CD4-positive, alpha-beta T cell treated with Interleukin-1 beta for 1 hour (primary cell): ENCODE measurements at places on chromosomes 13 and 19.
A peak's percentile ranks its signal among the peaks of the same experiment; 100 is the strongest.

GRCh38 chr13:95607366-95607765 lies 37.1 kb downstream of the DZIP1 start:
- DNase-seq = no peak

DNA sequence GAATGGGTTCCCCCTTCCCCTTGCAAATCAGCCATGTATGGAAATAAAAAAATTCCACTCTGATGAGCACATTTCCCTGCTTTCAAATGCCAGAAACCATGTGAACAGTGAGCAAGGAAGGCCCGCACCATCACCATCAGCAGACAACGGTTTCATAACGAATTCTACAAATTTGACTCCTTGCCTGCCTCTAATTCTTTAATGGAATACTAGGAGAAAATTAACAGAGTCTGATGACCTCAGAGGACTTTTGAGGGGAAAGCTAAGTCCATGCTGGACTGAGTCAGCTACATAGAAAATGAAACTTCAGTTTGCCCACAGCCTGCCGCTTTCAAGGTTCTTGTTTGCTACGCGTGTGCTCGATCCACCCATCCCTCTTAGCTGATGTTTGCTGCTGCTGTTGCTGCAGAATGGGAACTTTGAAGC lies 46.7 kb upstream of the KL start:
- DNase-seq = no peak

DNA sequence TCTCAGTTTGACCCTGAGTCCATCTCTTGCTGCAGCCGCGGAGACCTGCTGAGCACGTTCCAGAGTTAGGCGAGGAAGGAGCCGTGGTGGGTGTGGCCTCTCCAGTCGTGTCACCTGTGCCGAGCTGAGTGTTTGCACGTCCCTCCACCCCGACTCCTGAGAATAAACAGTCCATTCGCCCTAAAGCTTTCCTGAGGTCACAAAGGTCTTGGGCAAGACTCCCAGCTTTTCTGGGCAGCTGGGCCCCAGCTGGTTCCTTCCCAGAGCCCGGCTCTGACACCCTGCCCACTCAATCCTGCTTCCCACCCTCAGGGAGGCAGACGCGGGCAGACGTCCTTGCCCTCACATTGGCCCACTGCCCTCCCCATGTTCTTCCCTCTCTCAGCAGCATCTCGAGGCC lies 142.2 kb downstream of the KCTD15 start:
- DNase-seq = no peak

DNA sequence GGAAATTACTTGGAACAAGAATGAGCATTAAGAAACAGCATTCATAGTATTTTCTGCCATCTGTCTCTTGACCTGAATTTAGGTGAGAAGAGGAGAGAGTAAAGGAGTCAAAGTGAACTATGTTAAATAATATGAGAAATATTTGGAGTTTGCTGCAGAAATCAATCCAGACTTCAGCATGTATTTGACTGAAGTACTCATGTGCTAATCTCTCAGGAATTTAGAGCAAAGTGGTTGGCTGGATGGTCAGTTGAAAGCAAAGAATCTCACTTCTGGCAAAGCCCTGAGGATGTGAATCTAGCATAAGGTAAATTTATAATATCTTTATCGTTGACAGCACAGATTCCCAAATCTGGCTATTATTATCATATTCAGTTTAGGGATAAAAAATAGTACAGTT lies 394.3 kb downstream of the PCDH17 start:
- no peak for DNase-seq

- DNase-seq = no peak
Measured at GRCh38 chr19:48544856-48545750, 6.9 kb upstream of the SULT2B1 start.

DNA sequence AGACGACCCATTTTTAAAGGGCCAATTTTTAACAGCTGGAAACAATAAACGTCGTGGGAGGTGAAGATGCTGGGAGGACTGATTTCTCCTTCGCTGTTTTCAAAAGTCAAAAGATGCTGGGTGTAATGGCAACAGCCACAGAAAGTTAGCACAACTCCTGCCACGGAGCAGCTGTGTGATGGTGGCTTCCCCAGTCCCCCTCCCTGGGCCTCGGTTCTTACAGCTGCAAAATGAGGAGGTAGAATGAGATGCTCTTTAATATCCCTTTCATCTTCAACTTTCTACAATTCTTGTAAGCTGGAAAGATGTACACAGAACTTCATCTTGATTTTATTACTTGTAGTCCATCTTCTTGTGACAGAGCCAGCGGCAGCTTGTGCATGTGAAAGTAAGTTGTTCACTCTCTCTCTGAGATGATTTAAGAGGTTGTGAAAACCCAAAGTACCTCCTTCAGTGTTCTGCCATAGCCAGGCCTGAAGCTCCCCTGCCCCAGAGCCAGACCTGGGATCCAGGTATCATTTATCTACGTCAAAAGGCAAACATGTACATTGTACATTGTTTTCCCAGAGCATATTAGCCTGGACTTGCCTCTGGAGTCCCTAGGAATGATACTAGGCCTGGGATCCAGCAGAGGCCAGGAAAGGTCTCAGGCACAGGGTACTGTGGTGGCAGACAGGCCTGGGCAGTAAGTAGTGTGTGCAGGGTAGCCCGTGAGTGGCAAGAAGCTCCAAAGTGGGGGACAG lies 3.4 kb upstream of the UBE2L5 start:
- DNase-seq = no peak

GRCh38 chr13:110993788-110994187 lies 78.9 kb upstream of the ANKRD10 start:
- DNase-seq = no peak

GRCh38 chr19:50728084-50728737 lies 5.0 kb downstream of the CLEC11A start:
- DNase-seq = peak; percentile 90

DNA sequence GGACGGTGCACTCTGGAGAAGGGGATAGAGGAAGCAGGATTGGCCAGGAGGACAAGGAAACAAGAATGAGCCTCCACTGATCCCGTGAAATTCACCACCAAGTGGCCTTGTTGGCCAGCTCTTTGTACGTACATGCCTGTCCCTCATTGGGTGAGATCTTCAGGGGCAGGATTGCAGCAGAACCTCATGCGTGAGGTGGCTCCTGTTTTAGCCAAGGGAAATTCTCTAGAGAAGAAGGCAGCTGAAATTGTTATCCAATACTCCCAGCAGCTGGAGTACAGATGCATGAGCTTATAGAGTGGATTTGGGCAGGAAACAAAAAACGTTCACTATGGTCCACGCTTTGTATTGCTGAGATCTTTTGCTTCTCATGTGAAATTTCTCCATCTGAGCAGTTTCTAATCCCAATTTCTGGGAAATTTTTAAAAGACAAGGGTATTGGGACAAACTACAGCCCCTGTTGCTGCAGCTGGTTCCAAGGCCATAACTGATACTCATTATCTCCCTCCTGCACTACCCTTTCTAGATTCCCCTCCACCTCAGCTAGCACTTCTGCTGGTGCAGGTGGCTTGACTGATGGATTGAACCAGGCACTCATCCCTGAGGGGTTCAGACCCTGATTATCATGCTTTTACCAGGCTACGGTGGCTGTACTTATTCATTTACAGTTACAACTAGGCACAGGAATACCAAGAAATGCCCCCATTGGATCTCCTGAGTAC lies 3.9 kb upstream of the RNF6 start:
- DNase-seq = no peak

DNA sequence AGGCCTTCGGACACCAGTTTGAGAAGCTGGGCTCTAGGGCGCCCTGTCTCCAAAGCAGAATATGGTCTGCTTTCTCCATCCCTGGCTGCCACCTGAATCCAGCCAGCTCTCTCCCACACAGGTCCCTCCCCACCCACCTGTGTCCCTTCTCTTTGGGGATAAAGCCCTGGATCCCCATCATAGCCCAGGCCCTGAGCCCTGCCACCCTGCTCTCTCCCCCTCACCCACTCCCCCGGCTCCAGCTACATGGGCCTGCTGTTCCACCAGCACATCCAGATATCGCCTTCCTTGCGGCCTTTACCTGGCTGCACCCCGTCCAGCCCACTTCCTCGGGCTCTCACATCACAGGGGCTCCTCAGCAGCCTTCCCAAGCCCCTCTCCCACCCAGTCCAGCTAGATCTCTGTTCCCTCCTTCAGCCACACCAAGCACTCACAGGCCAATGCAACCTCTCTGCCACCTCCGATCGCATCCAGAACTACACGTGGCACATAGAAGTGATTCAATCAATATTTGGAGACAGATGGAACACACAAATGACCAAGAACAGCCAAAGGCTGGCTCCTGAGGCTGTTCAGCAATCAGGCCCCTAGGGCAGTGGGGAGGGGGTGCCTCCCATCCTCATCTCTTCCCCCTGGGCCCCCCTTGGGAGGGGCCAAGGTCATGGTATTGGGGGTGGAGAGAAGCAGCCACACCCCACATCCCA lies 7.6 kb downstream of the AKT2 start:
- DNase-seq = no peak

DNA sequence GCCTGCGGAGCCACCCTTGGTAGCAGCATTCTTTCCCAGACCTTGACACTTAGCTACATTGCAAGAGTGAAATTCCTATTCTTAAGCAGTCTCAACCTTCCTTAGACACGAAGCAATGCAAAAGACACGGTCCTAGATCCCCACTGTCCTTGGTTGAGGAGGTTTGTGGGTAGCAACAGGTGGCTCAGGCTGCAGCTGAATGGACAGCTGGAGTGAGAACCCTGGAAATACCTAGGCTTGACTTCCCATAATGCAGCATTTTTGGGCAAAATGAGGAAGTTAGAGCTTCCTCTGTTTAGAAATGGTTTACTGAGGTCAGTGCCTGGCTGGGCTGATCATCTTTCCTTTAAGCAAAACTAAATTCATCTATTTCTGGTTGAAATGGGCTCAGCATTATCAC lies 296.6 kb downstream of the RFC3 start:
- no peak for DNase-seq

DNA sequence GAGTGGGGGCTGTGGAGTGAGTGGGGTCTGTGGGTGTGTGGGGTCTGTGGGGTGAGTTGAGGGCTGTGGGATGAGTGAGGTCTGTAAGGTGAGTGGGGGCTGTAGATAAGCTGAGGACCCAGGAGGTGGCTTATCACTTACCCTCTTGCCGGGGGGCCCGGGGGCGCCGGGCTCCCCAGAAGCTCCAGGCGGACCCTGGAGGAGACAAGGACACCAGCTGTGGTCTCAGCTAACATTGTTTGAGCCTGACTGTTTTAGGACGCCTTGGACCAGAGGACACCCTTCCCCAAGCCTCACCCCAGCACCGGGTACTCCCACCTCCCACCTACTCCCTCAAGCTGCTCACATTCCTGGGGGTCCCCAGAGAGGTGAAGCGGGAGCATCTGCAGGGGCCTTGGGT lies 34.2 kb upstream of the OLFM2 start:
- DNase-seq = no peak

DNA sequence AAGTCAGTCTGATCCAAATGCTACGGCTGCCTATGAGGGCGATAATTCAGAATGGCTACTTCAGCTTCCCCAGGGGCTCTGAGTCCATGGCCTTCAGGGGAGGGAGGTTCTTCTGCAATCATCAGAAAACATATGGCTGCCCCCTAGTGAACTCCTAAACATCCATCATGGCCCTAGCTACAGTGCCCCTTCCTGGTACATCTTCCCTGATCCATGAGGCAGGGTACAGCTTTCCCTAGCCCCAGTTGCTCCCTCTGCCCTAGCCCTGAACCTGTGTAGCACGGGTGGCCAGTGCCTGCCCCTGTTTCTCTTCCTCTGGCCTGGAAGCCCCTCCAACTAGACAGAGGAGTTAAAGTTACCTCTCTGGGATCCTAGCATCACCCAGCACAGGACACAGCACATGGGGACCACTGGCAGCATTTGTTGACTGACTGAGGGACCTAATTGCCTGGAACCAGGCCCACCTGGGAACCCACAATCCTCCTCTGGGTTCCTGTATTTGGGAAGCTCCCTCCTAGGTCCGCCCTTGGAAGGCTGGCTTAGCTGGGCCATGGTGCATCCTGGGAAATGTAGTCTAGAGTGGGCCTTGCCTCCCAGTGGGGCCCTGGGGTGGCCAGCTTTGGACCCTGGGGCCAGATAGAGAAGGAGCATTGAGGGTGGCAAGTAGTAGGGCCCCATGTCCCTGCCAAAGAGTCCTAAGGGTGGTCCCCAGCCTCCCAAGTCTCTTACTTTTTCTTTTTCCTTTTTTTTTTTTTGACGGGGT lies 17.7 kb upstream of the SEMA6B start:
- no peak for DNase-seq

DNA sequence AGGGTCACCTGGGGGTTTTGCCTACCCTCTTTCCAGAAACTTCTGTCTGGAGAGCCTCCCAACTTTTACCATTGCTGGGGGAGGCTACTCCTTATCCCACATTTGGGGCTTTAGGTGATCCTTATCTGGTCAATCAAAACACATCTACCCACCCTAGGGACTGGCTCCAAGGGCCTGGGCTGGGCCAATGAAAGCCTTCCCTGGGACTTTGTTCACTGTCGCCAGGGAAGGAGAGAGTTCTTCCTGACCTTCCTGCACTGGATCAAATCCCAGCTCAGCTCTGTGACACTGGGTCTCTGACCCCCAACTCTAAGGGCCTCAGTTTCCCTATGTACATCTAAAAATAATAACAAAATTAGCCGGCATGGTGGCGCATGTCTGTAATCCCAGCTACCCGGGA lies 11.1 kb downstream of the DOCK6 start:
- DNase-seq = no peak

- no peak for DNase-seq
Measured at GRCh38 chr19:47036097-47036651, 12.2 kb downstream of the TMEM160 start.

DNA sequence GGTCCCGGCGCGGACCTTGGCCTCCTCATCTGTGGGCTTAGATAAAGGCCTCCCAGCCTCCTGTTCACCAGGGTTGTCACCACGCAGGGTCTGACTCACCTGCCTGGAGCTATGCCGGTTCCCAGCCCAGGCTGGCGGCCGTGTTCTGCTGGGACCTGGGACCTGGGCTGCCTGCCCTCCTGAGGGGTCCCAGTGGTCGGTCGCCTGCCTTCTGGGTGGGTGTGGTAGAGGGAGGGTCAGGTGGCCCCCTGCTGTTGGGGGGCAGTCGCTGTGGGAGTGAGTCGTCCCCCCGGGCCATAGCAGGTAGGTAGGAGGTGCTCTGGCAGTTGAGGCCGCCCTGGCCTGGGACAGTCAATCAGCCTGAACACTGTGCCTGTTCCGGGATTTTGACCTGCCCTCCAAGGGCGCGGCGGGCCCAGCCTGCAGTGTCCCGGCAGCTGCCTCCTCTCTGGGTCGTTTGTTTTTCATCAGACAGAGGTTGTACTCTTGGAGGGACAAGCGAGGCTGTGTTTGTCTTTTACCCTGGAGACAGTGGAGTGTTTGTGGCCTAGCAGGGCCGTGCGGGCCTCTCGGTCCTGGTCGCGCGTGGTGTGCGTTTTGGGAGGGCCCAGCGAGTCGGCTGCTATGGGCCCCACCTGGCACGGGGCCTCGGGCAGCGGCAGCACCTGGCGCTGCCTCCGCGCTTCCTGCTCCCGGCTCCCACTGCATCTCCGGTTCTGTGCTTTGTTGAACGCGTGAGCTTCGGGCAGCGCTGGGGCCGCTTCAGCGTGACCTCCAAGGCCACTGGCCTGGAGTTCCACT lies 2.6 kb downstream of the ADAT3 start:
- no peak for DNase-seq

- no peak for DNase-seq
Measured at GRCh38 chr13:33471204-33471603, 185.6 kb upstream of the STARD13 start.

DNA sequence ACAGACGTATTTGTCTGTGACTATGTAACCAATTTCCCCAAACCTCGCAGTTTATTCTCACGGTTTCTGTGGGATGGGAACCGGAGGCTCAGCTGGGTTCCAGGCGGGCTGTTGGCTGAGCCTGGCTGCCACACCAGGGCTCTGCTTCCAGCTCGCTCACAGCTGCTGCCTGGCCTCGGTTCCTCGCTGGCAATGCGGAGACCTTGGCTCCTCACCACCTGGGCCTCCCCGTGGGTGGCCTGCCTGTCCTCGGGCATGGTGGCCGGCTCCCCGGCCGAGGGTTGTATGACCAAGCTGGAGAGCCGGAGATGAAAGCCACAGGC lies 218.9 kb upstream of the MAB21L1 start:
- DNase-seq = no peak
